ENCODE measurements at places on chromosomes 1 and 21. TPM values are rescaled to one million over a fixed set of nuclear protein-coding genes. Genes with fewer than 3 reads are reported as not detected.

DNA sequence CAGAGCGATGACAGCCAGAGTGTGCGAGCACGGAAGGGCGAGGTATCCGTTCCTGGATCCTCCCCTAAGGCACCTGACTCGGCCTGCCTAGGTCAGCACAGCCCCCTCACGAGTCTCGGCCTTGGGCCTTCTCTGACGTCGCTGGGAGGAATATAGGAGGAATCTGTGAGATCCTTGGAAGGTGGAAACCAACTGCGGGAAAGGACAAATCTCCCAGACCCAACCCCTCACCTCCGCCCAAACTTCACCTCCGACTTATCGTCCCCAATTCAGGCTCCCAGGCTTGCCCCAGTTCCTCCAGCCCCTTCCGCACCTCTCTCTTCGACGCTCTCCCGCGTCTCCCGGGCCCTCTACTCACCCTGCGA lies 494 bp downstream of the APH1A start:
- peak overlapping the region; percentile 94 for H3K4me3 ChIP-seq
- H3K36me3 ChIP-seq, result peaks cover 31% of the 10 kb centered on the region
- H3K4me1 ChIP-seq, result peaks cover 33% of the 10 kb centered on the region
- H3K27ac ChIP-seq, result peak overlapping the region; percentile 99

The IRF2BP2 gene
- 81.1 TPM for total RNA-seq

DNA sequence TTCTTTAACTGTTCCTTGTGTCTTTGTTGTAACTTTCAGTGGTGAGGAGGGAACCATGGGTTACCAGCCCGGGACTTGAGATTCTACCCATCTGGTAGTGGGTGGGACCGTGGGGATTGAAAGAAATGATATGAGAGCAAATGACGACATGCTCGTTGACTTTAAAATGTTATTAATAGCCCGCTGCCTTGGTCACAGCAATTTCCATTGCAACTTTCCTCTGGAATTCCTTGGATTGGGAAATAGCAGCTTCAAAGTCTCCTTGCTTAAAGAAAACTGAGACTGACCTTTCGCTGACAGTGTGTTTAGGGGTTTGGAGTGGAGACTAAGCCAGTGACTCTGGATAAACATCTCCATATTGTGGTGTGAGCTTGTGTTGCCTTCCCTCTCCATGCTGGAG lies 44.2 kb upstream of the MARK1 start:
- no peaks in the 10 kb centered on the region for H3K4me1 ChIP-seq
- no peak for DNase-seq
- H3K36me3 ChIP-seq, result no peaks in the 10 kb centered on the region
- H3K27ac ChIP-seq, result no peak overlapping the region
- H3K4me3 ChIP-seq, result no peak overlapping the region

GRCh38 chr1:38899560-38899959 lies 18.2 kb upstream of the GJA9 start:
- no peaks in the 10 kb centered on the region for H3K27me3 ChIP-seq
- DNase-seq, result no peak
- peaks cover 3% of the 10 kb centered on the region for H3K4me1 ChIP-seq
- no peak overlapping the region for H3K4me3 ChIP-seq

GRCh38 chr1:13514821-13515220 lies 1.0 kb upstream of the LRRC38 start:
- no peaks in the 10 kb centered on the region for H3K36me3 ChIP-seq
- no peak for DNase-seq
- no peaks in the 10 kb centered on the region for H3K4me1 ChIP-seq
- H3K27me3 ChIP-seq, result peaks cover 32% of the 10 kb centered on the region
- H3K4me3 ChIP-seq, result no peak overlapping the region

GRCh38 chr1:13786541-13786940 lies 86.6 kb downstream of the PRDM2 start:
- no peak for DNase-seq
- no peak overlapping the region for H3K4me3 ChIP-seq
- no peak overlapping the region for H3K27ac ChIP-seq
- H3K27me3 ChIP-seq, result no peaks in the 10 kb centered on the region
- peaks cover 5% of the 10 kb centered on the region for H3K4me1 ChIP-seq

- peak; percentile 80 for DNase-seq
- H3K27ac ChIP-seq, result peak overlapping the region; percentile 61
- no peaks in the 10 kb centered on the region for H3K27me3 ChIP-seq
- H3K36me3 ChIP-seq, result peaks cover 48% of the 10 kb centered on the region
- H3K4me3 ChIP-seq, result no peak overlapping the region
Measured at GRCh38 chr1:206479183-206480125, 9.2 kb downstream of the IKBKE start.

DNA sequence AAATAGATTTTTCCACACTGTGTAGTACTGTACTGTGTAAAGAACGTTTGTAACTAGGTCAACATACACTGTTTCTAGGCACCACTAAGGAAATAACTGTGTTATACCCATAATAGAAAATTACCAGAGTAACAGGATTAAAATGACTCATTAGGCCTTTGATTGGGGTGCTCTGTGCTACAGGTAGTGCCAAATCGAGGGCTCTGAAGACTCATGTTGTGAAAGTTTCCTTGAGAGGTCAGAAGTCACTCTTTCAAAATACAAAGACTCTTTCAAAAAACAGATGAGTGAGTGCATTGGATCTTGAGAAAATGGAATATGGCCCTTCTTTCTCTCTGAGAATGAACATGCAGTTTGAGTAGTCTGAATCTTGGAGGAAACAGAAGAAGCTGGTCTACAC lies 143.0 kb downstream of the MRPL39 start:
- H3K4me1 ChIP-seq, result peaks cover 58% of the 10 kb centered on the region
- peak overlapping the region; percentile 82 for H3K27ac ChIP-seq
- peak; percentile 51 for DNase-seq
- no peaks in the 10 kb centered on the region for H3K27me3 ChIP-seq

- H3K27me3 ChIP-seq, result peaks cover 13% of the 10 kb centered on the region
- DNase-seq, result no peak
- H3K4me1 ChIP-seq, result no peaks in the 10 kb centered on the region
- H3K36me3 ChIP-seq, result no peaks in the 10 kb centered on the region
Measured at GRCh38 chr1:51000160-51000559, 30.1 kb downstream of the CDKN2C start.

GRCh38 chr1:151715726-151716404 lies 738 bp downstream of the CELF3 start:
- no peak overlapping the region for H3K27ac ChIP-seq
- H3K27me3 ChIP-seq, result peaks cover 60% of the 10 kb centered on the region
- no peak overlapping the region for H3K4me3 ChIP-seq

DNA sequence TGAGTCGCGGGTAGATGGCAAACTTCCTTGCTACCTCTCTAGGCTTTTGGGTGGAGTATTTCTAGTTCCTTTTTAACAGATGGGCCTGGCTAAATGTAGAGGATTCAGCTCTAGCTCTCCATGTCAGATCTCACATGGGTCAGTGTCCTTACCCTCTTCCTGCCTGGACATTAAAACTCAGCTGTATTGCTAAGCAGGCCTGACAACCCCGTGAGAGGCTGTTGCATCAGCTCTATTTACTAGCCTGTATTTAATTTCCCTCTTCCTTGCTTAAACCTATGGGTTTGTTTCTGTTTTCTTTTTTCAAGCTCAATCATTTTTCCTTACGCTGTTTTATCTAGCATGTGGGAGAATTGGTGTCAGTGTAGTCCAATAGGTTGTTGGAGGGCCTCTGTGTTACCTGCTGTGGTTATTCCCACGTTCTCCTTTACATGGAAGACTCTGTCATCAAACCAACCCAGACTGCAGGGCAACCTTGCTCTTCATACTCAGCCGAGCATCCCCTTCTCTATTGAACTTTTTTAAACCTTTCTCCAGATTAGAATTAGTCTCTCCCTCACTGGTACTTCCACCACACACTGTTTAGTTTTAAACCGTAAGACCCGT lies 79.5 kb upstream of the BACH1 start:
- H3K36me3 ChIP-seq, result peaks cover 2% of the 10 kb centered on the region
- peaks cover 6% of the 10 kb centered on the region for H3K27me3 ChIP-seq
- H3K4me1 ChIP-seq, result no peaks in the 10 kb centered on the region
- H3K4me3 ChIP-seq, result no peak overlapping the region
- no peak overlapping the region for H3K27ac ChIP-seq

DNA sequence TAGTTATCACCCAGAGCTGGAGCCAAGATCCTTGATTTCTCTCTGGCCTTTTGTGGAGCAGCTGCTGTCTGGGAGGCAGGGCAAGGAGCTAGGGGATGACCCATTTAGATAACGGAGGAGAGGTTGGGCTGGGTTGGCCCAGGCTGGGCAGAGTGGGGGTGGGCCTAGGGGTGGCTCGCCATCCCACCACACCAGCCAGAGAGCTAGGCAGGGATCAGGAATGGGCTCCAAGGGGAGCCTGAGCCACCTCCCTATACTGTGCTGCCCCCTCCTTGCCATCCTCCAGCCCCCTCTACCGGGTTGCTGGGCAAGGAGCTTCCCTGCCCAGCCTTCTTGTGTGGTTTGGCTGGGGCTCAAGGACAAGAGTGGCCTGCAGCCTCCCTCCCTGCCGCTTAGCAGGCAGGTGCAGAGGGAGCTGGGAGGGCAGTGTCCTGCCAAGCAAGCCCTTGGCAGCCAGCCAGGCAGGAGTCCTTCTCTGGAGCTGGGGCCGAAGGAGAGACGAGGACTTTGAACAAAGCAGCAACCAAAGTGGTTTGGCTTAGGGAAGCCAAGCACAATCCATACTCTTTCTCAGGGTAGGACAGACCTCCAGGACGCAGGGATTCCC lies 4.1 kb downstream of the NUAK2 start:
- H3K4me3 ChIP-seq, result no peak overlapping the region
- H3K27me3 ChIP-seq, result peaks cover 2% of the 10 kb centered on the region
- DNase-seq, result no peak
- peaks cover 9% of the 10 kb centered on the region for H3K36me3 ChIP-seq

Data from activated CD8-positive, alpha-beta memory T cell treated with anti-CD3 and anti-CD28 coated beads, Interleukin-2, amount 10 ng/mL, durations not matched to agents 7 days and 5 days (primary cell).